ENCODE measurements at places on chromosomes 6 and 20. TPM values are rescaled to one million over a fixed set of nuclear protein-coding genes. Genes with fewer than 3 reads are reported as not detected.

GRCh38 chr20:44181611-44182010 is 5.4 kb downstream of the JPH2 start:
- DNase-seq: no peak

CD164 gene
- 183 TPM for total RNA-seq

LY6G5C gene
- 4.4 TPM for total RNA-seq

DSP gene
- 127 TPM for total RNA-seq

PNLDC1 gene
- not detected for total RNA-seq

DNA sequence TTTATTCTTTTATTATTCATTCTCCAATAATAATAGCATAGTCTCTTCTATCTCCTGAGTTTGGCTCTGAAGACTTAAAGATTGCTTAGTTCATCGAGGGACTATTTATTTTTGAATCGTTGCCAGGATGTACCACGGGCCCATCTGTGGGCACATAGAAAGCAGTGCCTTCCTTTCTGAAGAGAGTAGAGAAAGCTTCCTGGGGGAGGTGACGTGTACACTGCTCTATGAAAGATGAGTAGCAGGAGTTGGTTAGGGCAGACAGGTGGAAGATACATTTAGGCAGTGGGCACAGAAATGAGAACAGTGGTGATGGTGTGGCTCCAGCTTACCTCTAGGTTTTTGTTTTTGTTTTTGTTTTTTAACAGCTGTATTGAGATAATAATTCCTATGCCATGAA is 98.4 kb downstream of the CDKAL1 start:
- DNase-seq: no peak

HLA-B gene
- 316 TPM for total RNA-seq

- DNase-seq: no peak
These were observed 55.6 kb downstream of the EZR start for GRCh38 chr6:158763434-158764182.

KLC4 gene
- total RNA-seq: 19.8 TPM

DNA sequence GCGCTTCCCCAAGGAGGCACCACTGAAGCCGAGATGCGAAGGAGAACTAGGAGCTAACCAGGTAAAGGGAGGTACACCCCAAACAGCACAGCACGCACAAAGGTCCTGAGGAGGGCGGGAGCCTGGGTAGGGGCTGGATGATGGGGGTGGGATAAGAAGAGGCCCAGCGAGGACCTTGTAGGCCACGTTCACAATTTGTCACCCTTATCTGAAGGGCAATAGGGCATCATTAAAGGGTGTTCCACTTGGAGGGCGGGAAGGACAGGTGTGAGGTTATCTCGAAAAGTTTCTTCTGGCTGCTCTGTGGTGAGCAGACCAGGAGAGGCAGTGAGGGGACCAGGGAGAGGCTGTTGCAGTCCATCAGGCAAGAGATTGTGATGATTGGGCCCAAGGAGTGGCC is 25.6 kb downstream of the POFUT1 start:
- DNase-seq: no peak

HLA-DOA gene
- total RNA-seq: 83.3 TPM

GRCh38 chr20:6469695-6470094 is 297.8 kb upstream of the BMP2 start:
- DNase-seq: no peak

GRCh38 chr20:34680586-34681175 is 3.8 kb upstream of the PIGU start:
- DNase-seq: no peak

TNNC2 gene
- not detected for total RNA-seq

- peak; percentile 55 for DNase-seq
These were observed 32.5 kb downstream of the MUC22 start for GRCh38 chr6:31042806-31043205.

DNA sequence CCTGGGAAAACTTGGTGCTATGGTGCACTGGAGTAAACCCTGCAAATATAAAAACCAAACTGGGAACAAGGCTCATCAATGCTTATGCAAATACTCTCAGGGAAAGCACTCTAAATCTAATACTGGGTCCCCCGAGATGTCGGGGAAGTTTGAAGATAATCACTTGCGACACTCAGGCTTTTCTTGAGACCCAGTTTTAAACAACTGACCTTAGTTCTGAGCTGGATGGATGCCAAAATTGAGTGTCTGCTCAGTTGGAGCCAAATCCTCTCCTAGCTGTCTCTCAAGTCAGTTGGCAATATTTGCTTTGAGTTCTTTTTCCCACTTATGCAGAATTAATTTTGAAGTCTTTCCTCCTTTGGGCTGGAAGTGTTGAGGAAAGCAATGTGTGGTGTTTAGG is 75.5 kb upstream of the CD2AP start:
- no peak for DNase-seq

APCDD1L gene
- total RNA-seq: 1.3 TPM

- no peak for DNase-seq
These were observed 158.0 kb downstream of the UTRN start for GRCh38 chr6:144443157-144443556.

DNA sequence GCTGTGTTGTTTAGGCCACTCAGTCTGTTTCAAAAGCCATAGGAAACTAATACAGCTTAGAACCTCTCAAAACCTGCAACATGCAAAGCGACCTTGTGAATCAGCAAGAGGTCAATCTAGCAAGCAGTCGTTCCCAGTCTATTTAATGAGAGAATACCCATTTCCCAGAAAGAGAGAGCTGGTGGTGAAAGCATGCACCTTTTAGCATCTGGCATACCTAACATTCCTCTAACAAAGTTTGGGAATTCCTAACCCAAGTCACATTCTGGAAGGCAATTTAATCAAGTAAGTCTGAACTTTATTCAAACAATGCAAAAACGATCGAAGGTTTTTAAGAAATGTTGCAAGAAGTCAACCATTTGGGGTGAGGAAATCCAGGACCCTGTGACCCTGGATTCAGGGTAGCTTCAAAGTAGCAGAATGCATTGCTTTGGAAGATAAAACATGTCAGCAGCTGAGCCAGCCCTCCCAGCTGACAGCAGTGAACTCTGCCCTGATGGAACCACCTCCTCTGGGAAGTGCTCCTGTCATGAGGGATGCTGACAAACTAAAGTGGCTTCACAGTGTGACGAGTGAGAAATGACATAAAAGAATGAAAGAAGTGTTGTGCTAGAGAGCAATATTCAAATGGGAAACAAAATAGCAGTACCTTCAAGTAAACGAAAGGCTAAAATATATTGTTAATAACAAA is 104.8 kb downstream of the GMDS start:
- DNase-seq: no peak

CALHM4 gene
- not detected for total RNA-seq

DNA sequence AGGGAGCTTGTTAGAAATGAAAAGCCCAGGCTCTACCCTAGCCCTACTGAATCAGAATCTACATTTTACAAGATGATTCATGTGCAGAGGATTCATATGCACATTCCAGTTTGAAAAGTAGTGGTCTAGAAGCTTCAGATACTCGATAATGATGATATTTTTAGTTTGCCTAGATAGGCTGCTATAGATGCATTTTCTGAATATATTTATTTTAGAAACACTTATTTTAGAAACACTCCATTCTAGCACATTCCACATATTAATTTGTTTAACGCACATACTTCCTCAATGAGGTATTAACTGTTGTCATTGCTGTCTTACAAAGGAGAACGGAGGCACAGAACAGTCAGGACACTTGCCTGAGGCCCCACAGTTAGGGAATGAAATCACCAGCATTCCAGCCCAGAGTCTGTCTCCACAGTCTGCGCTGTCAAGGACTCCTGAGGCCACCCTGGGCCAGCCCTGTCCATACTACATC is 64.4 kb downstream of the SNAP25 start:
- no peak for DNase-seq

DNA sequence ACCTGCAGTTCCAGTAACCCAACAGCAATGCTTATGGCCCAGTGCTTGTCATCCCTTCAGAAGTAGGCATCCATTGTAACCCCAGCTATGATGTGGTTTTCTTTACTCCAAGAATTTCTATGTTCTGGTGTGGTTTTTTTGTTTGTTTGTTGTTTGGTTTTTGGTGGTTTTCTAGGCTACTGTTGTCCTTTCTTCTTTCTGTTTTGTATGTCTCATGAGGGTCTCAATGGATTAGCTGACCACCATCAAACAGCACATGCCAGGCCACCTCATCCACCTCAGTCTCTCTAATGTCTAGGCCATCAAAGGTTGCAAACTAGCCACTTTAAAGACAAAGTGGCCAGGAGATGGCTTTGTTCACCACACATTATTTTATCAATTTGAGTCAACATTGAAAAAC is 59.4 kb upstream of the TMEM30A start:
- no peak for DNase-seq

DNA sequence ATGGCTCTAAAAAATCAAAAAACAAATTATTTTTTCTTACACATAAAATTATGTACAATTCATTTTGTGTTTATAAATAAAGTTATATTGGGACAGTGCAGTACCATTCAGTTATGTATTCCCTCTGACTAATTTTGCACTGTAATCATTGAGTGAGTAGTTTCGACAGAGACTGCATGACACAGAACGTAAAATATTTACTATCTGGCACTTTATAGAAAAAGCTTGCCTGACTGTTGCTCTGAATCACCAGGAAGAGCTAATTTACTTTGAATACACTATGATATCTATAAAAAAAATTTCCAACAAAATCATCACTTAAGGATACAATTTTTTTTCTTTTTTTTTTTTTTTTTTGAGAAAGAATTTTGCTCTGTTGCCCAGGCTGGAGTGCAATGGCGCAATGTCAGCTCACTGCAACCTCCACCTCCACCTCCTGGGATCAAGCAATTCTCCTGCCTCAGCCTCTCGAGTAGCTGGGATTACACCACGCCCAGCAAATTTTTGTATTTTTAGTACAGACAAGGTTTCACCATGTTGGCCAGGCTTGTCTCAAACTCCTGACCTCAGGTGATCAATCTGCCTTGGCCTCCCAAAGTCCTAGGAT is 11.0 kb upstream of the KHDC1L start:
- DNase-seq: no peak

- DNase-seq: no peak
These were observed 361.0 kb upstream of the MARCKS start for GRCh38 chr6:113496166-113496565.

GRCh38 chr6:40844246-40844645 is 194.8 kb downstream of the UNC5CL start:
- no peak for DNase-seq

GRCh38 chr6:116545651-116546050 is at the start of gene TRAPPC3L:
TSS of gene TRAPPC3L (minus strand) at chr6:116545684. CDS start at chr6:116545514, 170 bp downstream.
- DNase-seq: no peak

GRCh38 chr6:137919837-137920730 is 53.0 kb downstream of the TNFAIP3 start:
- DNase-seq: no peak

- DNase-seq: peak; percentile 34
These were observed 475.2 kb upstream of the MARCKS start for GRCh38 chr6:113381959-113382358.

GRCh38 chr6:166583230-166583965 is 3.1 kb downstream of the RAMACL start:
- DNase-seq: no peak

GRCh38 chr6:129601323-129601722 is 108.7 kb downstream of the ARHGAP18 start:
- no peak for DNase-seq

- peak; percentile 62 for DNase-seq
These were observed 251.6 kb upstream of the TAB2 start for GRCh38 chr6:149065658-149066556.

- no peak for DNase-seq
These were observed 30.7 kb upstream of the ZBP1 start for GRCh38 chr20:57650756-57651483.

DNA sequence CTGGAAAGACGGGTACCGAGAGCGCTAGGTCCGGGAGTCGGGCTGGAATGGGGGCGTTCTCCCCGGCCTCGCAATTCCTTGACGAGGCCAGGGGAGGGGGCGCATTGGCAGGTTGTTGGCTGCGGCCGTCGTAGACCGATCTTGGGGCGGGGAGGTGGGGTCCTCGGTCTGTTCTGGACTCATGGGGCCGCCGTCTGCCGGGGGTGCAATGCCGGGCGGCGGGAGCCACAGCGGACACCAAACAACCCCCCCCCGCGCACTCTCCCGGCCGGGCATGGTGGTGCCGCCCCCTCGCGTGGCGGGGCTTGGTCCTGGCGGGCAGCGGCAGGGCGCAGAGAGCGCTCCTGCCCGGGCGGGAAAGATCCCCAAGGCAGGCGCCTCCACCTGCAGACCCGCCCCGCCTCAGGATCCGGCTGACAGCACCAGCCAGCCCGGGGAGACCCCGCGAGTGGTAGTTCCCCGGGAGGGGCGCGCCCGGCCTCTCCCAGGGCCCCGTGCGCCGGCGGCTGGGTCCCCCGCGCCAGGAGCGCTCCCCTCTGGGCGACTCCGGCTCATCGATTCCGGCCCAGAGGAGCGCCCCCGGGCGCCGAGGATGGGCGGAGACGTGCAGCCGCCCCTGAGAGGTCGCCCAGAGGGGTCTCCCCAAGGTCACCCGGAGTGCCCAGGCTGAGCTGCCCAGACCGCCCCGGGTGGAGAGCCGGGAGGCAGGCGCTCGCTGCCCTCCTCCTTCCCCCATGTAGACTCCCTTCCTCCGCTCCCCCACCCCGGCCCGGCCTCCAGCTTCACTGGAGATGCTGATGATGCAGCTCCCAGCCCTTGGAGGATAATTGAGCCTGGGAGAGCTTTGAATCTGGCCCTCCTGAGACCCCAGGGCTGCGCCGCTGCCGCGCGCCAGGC is 709 bp downstream of the PPP1R16B start:
- no peak for DNase-seq

DNA sequence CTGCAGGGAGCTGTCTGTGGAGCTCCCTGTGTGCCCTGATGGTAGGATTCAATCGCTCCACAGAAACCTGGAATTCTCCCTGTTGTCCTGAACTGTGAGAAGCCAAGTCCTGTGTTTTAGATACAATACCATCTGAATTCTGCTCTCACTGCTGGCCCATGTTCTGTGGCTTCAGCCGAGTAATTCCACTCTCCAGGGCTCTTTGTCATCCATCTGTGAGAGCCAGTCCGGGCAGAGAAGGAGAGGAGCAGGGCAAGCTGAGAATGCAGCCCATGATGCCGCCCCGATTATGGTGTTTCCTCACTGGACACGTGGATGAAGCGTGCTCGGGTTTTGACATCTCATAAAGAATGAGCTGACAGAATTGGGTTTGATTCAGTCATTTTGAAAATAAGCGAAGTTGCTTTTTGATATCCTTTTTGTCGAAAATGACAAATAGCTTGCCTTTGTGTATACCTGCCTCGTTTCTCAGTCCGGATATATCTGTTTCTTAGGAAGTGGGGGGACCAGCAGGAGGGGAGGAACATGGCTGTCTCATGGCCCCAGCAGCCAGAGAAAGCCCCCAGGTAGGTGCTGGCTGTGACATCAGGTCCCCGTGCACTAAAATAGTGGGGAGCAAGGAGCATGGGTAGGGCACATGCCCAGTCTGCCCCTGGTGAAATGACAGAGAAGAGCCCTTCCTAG is 8.2 kb upstream of the CD93 start:
- DNase-seq: no peak

DNA sequence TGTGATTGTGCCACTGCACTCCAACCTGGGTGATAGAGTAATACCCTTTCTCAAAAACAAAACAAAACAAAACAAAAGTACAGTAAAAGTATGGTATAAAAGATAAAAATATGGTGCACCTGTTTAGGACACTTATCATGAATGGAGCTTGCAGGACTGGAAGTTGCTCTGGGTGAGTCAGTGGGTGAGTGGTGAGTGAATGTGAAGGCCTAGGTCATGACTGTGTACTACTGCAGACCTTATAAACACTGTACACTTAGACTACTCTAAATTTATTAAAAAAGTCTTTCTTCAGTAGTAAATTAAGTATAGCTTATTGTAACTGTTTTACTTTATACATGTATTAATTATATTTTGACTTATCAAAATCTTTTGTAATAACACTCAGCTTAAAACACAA is 46.0 kb downstream of the ZFP64 start:
- no peak for DNase-seq

Measured in body of pancreas (tissue), 4 donors.